PC-3 (cell line): ENCODE measurements at places on chromosomes 16 and 17. TPM values are rescaled to one million over a fixed set of nuclear protein-coding genes. Genes with fewer than 3 reads are reported as not detected.

The ARL5C gene
- total RNA-seq = 0.58 TPM in 1 of 2 replicates, not detected in the other

The CSNK2A2 gene
- 14.2 and 17.7 TPM in 2 replicates for total RNA-seq

GRCh38 chr16:78915811-78916345 lies 684.7 kb downstream of the MAF start:
- no peak for DNase-seq

DNA sequence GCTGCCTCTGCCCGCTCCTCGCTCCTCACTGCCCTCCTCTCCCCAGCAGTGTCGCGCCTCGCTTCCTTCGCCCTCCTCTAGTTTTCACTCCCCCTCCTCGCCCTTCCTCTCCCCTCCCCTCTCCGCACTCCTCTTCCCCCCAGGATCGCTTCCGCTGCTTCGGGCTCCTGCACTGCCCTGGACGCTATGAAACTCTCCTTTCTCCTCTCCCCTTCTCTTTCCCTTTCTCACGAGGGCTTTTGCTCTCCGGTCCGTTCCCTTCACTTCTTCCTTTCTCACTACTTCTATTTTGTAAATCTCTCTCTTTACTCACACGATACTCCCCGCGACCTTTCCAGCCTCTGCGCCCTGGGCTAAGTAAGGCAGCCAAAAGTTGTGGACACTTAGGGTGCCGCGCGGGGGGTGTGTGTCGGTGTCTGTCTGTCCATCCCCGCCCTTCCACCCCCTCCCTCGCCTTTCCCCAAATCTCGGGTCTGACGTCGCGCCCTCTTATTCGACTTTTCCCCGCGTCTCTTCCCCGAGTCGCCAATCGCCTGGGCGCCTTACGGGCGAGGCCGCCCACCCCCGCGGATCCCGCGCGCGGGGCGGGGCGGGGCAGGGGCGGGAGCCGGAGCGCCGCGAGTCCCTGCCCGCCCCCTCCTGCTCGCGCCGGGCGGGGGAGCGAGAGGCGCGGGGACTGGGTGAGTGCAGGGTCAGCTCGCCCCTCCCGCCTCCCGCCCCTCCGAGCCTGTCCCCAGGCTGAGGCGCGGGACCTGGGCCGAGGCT lies at the start of gene IRX3:
Gene IRX3 (minus strand): TSS at position 422 of the 765 bp plus-strand sequence. CDS start 737 bp downstream, outside the sequence.
- peak; percentile 19 for DNase-seq

DNA sequence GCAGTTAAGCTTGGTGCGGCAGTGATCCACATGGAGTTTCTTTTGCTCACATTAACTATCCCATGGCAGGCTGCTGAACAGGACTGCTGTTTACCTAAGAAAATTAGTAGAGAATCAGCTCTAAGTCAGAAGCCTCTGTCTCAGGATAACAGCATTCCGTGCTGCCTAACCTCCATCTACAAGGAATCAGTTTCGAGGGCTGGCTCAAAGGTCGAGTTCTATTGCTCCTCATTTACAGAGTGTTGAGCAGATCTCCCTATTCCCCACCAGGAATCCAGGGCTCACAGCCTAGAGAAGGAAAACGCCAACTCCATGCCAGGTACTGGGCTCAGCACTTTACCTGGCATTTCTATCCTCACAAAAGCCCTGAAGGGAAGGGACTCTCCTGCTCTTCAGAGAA lies 9.9 kb downstream of the GINS2 start:
- no peak for DNase-seq

DNA sequence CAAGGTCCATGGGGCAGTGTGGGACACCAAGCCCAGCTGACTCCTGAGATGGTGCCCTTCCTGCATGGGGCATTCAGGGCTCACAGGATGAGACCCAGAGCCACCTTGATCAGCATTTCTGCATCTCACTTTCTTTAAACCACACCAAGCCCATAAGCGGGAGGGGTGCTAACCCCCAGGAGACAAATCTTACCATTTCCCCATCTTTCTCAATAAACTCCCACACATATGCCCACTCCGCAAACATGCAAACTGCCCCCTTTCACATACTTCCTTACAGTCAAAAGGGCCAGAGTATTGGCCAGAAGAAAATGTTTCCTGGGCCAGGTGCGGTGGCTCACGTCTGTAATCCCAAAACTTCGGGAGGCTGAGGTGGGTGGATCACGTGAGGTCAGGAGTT lies 3.7 kb upstream of the SLC39A11 start:
- no peak for DNase-seq

- DNase-seq = no peak
These were observed 13.1 kb downstream of the CNGB1 start for GRCh38 chr16:57957673-57958392.

- peak; percentile 10 for DNase-seq
These were observed 36.1 kb downstream of the GINS2 start for GRCh38 chr16:85652431-85653221.

DNA sequence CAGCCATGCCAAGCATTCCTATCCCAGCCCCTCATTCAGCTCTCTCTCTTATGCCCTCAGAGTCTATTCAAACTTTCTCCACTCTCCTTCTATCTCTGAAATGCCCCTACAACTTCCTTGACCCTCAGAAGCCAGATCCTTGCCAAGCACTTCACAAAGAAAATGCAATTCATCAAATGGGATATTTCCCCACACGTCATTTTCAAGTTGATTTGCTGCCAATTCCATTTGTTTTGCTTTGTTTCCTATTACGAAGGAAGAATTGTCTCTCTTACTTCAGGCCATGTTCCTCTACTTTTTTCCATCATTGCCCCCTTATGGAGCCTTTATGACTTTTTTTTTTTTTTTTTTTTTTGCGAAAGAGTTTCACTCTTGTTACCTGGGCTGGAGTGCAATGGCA lies 9.2 kb upstream of the ALOX12 start:
- DNase-seq = no peak
